Mammary microvascular endothelial cell (primary cell): ENCODE measurements at places on chromosomes 1 and 21. TPM values are rescaled to one million over a fixed set of nuclear protein-coding genes. Genes with fewer than 3 reads are reported as not detected.

LCE1A gene
- total RNA-seq, result not detected in 2 replicates

PER3 gene
- 2.0 and 2.1 TPM in 2 replicates for total RNA-seq

KCNJ15 gene
- 0.47 and 2.3 TPM in 2 replicates for total RNA-seq

IL12RB2 gene
- not detected in 2 replicates for total RNA-seq

MAP1LC3C gene
- total RNA-seq, result not detected in 2 replicates

SPRR2B gene
- total RNA-seq, result not detected in 2 replicates

OR2C3 gene
- total RNA-seq, result not detected in 2 replicates

RBBP5 gene
- total RNA-seq, result 11.9 and 13.3 TPM in 2 replicates

KIF21B gene
- total RNA-seq, result 1.00 and 1.2 TPM in 2 replicates

IL10 gene
- not detected in 2 replicates for total RNA-seq

RNF186 gene
- not detected in 2 replicates for total RNA-seq

UBE2U gene
- not detected in 2 replicates for total RNA-seq

TMEM200B gene
- 1.1 and 1.8 TPM in 2 replicates for total RNA-seq

SLC35F3 gene
- total RNA-seq, result not detected in 2 replicates

MROH7 gene
- 0.07 TPM in 1 of 2 replicates, not detected in the other for total RNA-seq

SFN gene
- total RNA-seq, result 0.20 and 0.80 TPM in 2 replicates
